ENCODE measurements at places on chromosomes 16 and 17. TPM values are rescaled to one million over a fixed set of nuclear protein-coding genes. Genes with fewer than 3 reads are reported as not detected.

GRCh38 chr17:48014595-48015111 lies 22.9 kb downstream of the COPZ2 start:
- no peaks in the 10 kb centered on the region for H3K36me3 ChIP-seq
- no peak for DNase-seq
- H3K4me3 ChIP-seq = no peak overlapping the region
- H3K4me1 ChIP-seq = peaks cover 17% of the 10 kb centered on the region
- H3K27me3 ChIP-seq = peaks cover 26% of the 10 kb centered on the region

- peak overlapping the region; percentile 37 for H3K27ac ChIP-seq
- no peaks in the 10 kb centered on the region for H3K27me3 ChIP-seq
- peaks cover 52% of the 10 kb centered on the region for H3K4me1 ChIP-seq
- H3K4me3 ChIP-seq = no peak overlapping the region
- no peak for DNase-seq
- H3K36me3 ChIP-seq = no peaks in the 10 kb centered on the region
These were observed 101.1 kb downstream of the CMIP start for GRCh38 chr16:81545470-81546250.

Gene PARD6A
- total RNA-seq = 17.4 TPM

- peaks cover 6% of the 10 kb centered on the region for H3K4me1 ChIP-seq
- H3K27me3 ChIP-seq = peaks cover 5% of the 10 kb centered on the region
- H3K27ac ChIP-seq = no peak overlapping the region
- no peaks in the 10 kb centered on the region for H3K36me3 ChIP-seq
- no peak overlapping the region for H3K4me3 ChIP-seq
- no peak for DNase-seq
These were observed 11.3 kb upstream of the PECAM1 start for GRCh38 chr17:64401941-64402340.

DNA sequence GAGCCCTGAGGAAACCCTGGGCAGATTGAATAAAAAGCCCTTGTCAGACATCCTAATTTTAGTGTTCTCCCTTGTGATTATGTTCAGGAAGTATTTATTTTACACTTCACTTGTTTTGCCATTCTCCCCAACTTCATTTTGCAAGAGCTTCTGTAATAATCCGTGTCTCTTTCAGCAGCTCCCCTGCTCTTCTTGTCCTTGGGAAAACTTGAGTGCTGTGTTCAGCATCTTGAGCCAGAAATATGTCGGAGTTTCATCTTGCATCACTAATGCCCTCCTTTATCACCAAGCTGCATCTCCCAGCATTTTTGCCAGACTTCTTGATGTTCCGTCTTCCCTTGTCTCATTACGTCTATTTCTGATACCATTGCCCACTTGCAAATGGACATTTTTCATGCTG lies 486.5 kb upstream of the EEF2KMT start:
- peaks cover 75% of the 10 kb centered on the region for H3K36me3 ChIP-seq
- H3K27ac ChIP-seq = no peak overlapping the region
- no peak for DNase-seq
- H3K4me1 ChIP-seq = no peaks in the 10 kb centered on the region
- H3K4me3 ChIP-seq = no peak overlapping the region

DNA sequence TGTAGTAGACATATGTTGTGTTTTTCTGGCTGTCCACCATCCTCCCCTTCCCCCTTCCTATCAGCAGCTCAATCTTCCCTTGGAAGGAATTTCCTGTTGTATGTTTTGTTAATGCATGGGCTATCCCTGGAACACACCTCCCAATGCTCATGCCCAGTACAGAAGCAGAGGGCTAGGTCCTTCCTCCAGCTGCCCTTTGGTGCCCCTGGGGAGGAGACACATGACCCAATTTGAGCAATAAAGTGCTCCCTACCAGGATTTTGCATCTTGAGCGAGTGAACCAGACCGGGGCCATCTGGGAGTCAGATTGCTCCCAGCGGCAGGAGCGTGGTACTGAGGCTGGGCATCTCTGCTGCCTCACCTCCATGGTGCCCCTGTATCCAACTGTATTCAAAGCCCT lies 141.5 kb upstream of the MED13 start:
- H3K27ac ChIP-seq = no peak overlapping the region
- H3K36me3 ChIP-seq = peaks cover 4% of the 10 kb centered on the region
- no peak for DNase-seq
- H3K27me3 ChIP-seq = no peaks in the 10 kb centered on the region
- H3K4me1 ChIP-seq = peaks cover 5% of the 10 kb centered on the region
- H3K4me3 ChIP-seq = no peak overlapping the region

Data from WTC11 (cell line).